ENCODE measurements at places on chromosomes 4 and X.
A peak's percentile ranks its signal among the peaks of the same experiment; 100 is the strongest.

DNA sequence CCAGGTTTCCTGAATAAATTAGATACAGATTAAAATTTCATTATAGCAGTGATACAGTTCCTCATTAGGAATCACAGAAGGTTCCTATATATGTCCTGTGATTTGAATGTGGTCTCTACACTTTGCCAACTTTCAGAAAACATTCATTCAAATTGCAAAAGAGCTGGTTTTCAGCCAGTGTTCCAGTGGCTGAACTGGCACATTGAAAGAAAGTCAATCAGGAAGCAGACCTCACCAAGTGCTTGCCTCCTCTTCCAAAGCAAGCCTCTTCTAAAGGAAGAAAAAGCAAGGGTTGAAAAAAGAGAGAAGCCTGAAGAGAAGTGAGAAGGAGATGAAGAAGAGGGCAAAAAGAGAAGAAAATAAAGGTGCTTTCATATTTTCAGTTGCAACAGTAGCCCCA is 12.7 kb downstream of the KLHL34 start:
- DNase-seq: no peak

GRCh38 chr4:7429601-7430078 is 5.1 kb downstream of the PSAPL1 start:
- no peak for DNase-seq

DNA sequence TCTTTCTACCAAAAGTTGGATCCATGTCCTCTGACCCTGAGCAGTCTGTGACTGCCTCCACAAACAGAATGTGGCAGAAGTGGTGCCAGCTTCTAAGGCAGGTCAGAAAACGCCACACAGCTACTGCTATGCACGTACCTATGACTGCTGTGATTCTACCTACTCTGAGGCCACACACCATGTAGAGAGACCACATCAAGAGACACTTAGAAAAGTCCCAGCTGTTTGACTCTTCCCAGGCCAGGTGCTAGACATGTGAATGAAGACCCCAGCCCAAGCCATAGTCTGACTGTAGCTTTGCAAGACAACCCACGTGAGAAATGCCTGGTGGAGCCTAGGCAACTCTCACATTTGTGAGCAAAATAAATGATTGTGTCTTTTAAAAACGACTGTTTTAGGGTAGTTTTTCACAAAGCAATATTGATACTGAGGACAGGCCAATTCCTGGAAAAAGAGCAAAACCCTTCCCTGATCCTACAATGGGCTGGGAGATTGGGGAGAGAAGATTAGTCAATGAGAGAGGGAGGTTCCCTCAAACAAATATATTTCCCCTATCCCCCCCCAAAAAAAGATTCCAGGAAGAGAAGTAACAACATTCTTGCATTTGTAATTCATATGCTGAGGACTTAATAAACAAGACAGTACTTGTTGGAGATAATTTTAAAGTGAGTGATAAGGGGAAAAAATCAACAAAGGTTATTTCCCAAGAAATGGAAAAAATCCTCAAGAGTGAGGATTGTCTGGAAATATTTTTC is 33.3 kb downstream of the FRYL start:
- DNase-seq: no peak

DNA sequence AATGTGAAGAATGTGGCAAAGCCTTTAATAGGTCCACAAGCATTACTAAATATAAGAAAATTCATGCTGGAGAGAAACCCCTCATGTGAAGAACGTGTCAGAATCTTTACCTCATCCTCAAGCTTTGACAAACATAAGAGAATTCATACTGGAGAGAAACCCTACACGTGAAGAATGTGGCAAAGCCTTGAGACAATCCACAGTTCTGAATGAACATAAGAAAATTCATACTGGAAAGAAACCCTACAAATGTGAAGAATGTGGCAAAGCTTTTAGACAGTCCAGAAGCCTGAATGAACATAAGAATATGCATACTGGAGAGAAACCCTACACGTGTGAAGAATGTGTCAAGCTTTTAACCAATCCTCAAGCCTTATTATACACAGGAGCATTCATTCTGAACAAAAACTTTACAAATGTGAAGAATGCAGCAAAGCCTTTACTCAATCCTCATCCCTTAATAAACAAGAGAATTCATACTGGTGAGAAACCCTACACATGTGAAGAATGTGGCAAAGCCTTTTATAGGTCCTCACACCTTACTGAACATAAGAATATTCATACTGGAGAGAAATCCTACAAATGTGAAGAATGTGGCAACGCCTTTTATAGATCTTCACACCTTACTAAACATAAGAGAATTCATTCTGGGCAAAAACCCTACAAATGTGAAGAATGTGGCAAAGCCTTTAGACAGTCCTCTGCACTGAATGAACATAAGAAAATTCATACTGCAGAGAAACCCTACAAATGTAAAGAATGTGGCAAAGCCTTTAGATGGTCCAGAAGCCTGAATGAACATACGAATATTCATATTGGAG is 51.1 kb downstream of the ZNF732 start:
- no peak for DNase-seq

GRCh38 chr4:55385201-55385649 is 10.5 kb upstream of the TMEM165 start:
- DNase-seq: no peak

DNA sequence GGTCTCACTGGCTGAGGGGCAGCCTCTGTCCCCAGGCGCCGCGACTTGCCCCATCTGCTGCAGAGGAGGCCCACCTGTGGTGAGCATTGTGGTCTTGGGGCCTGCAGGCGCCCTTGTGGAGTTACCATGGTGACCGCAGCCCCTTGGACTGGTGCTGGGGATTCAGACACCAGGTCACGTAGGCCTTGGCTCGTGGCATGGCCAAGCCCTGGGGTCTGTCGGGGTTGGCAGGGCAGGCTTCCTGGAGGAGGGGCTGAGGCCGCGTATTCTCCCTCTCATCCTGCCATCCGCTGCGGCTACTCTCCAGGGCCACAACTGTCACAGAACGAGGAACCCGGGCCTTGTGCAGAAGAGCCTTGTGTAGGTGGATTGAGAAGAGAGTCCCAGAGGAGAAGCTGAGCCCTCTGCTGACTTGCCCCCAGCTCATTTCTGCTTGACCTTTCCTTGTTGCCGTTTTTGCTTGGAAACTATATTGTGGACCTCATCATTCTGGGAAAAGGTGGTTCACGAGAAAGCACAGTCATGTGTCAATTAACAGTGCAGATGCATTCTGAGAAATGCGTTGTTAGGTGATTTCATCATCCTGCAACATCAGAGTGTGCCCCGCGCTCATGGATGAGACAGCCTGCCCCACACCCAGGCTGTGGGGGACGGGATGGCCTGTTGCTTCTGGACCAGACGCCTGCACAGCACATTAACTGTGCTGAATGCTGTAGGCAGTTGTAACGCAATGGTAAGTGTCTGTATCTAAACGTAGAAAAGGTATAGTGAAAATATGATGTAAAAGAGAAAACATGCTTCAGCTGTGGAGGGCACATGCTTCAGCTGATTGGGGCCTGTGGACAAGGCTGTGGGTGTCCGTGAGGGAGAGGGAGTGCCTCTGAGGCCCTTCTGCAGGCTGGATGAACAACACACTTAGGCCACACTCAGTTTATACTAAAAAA is 38.5 kb downstream of the TRMT44 start:
- no peak for DNase-seq

GRCh38 chr4:26938516-26938915 is 77.9 kb downstream of the STIM2 start:
- DNase-seq: no peak

GRCh38 chrX:28586286-28586685 is 960 bp upstream of the IL1RAPL1 start:
- DNase-seq: no peak

- no peak for DNase-seq
These were observed 66.1 kb downstream of the CDS1 start for GRCh38 chr4:84648863-84649647.

- DNase-seq: no peak
These were observed 27.2 kb downstream of the TMSB4X start for GRCh38 chrX:13001961-13002671.

DNA sequence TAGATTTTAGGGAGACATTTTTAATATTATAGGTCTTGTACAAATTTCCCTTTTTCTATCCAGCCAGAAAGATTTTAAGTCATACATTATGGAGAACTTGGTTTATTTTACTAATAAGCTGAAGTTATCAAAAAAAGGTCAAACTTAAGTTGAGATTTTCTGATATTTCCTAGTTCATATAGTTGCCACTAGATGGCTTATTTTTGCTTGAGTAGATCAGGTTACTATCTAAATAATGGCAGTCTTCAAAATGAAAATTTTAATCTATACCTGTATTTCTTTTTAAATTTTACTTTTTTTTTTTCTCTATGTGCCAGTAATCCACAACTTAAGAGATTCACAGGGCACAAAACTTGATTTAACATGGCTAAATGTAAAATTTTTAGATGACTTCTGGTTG is 52.3 kb downstream of the USP9X start:
- no peak for DNase-seq

DNA sequence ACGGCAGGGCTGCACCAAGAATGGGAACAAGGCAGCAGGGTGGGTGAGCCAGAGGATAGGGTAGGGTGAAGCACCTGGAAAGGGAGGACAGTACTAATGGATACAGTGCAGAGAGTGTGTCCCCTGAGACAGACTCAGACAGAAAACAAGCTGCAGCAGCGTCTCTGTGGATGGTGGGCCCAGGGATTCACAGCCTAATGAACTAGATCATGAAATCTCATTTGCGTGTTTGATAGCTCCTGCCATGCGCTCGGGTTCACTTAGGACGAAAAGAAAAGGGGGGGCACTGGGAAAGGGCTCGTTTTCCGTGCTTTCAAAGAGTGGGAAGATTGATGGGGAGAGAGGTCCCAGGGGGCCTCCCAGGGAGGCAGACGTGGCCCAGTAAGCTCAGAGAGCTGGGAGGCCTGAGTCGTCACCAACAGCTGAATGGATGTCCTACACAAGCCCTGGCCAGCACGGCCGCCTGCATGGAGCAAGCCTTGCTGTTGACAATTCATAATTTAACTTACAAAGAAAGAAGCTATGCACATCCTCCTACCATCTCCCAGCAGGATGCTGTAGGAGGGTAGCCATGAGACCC is 446.9 kb downstream of the BCOR start:
- DNase-seq: no peak

DNA sequence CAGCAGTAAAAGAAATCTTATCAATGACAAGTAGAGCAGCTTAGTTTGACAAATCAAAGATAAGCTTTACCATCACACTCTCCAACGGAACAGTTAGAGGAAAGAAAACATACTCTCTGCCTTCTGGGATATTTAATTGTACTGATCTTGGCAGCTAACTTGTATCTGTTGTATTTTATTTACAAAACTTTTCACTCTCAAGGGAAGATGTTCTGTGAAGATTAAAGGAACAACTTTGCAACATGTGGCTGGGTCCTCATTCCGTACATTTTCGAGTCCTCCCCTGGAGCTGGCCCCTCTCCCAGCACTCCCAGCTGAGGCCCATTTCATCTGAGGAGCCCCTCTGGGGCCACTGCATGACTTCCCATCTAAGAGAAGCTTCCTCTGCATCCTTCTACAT is 74.4 kb downstream of the RPS3A start:
- DNase-seq: no peak

DNA sequence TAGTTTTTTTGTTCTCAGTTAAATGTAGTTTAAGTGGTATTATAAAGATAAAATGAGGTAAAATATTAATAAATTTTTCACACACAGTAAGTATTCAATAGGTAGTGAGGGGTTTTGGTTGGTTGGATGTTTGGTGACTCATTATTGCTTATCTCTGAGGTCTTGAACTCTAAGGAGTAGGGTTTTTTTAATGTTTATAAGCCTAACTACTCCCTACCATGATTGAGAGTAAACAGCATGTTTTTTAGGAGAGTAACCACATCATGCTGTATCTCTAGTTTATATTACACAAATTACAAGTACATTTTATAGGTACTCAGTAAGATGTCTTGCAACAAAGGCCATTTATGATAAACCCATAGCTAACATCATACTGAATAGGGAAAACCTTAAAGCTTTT is 181.6 kb downstream of the MAPK10 start:
- no peak for DNase-seq

DNA sequence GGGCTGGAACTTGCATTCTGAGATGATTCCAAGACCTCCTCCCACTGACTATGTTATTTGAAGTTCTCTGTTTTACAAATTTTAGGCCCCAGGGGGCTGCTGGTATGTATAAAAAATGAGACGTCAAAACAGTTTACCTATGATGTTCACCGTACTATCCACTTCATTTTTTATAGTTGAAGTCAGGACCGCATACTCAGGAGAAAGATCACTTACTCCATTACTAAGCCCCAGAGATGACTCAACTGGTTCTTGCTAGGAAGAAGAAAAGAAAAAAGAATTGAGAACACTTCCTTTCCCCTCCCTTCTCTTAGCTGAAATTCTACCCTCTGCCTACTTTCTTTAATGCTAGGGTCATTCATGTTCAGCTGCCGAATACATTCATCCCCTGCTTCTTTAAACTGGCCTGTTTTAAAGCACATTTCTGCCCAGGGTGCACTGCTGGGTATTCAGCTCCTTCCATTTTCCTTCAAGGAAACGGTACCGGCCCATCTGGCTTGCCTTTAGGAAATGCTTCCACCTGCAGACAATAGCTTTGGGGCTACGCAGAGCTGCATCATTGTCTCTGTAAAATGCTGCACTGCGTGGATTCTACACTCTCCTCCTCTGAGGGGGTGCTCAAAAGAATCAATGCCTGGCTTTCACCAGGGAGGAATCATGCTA is 66.2 kb downstream of the IRF2 start:
- DNase-seq: no peak

DNA sequence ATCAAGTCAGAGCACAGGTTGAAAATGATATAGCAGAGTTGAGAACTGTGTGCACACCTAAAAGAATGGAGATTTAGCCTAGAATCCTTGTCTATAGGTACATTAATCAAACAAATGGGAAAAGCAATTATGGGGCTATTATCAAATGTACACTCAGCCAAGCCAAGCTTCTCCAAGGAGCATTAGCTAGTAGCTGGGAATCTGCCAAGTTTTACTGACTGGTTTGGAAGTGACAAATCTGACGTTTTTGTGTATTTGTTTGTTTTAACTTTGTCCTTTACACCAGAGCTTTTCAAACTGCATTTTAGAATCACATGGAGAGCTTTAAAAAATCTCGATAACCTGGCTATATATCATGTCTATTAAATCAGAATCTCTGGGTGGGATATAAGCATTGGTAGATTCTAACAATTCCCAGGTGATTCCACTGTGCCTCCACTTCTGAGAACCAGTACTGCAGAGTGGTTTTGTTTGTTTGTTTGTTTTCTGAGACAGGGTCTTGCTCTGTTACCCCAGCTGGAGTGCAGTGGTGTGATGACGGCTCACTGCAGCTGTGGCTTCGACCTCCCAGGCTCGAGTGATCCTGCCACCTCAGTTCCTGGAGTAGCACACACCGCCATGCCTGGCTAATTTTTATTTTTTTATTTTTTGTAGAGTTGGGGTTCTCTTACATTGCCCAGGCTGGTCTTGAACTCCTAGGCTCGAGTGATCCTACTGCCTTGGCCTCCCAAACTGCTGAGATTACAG is 279.8 kb downstream of the UNC5C start:
- no peak for DNase-seq

- no peak for DNase-seq
These were observed 127.3 kb upstream of the MAGEB16 start for GRCh38 chrX:35670889-35671288.

GRCh38 chr4:4388311-4388790 is 1.4 kb downstream of the NSG1 start:
- no peak for DNase-seq

GRCh38 chr4:80989921-80990544 is 40.5 kb upstream of the BMP3 start:
- DNase-seq: peak; percentile 41
